ENCODE measurements at places on chromosomes 3 and 15. TPM values are rescaled to one million over a fixed set of nuclear protein-coding genes. Genes with fewer than 3 reads are reported as not detected.

AMOTL2 gene
- 96.4 TPM for total RNA-seq

GPR160 gene
- total RNA-seq: 2.0 TPM

CHRM5 gene
- not detected for total RNA-seq

LRRN1 gene
- under 0.01 TPM for total RNA-seq

UTS2B gene
- total RNA-seq: 0.28 TPM

GNAT1 gene
- total RNA-seq: not detected

SLC12A1 gene
- total RNA-seq: under 0.01 TPM

MNS1 gene
- total RNA-seq: 4.8 TPM

RASGRP1 gene
- 6.2 TPM for total RNA-seq

ARRDC4 gene
- 16.3 TPM for total RNA-seq

ATP8B4 gene
- 0.19 TPM for total RNA-seq

CDV3 gene
- total RNA-seq: 182 TPM
